ENCODE measurements at places on chromosomes 13 and 19.

- no peak for DNase-seq
These were observed 233.8 kb downstream of the SLC7A1 start for GRCh38 chr13:29361716-29362115.

DNA sequence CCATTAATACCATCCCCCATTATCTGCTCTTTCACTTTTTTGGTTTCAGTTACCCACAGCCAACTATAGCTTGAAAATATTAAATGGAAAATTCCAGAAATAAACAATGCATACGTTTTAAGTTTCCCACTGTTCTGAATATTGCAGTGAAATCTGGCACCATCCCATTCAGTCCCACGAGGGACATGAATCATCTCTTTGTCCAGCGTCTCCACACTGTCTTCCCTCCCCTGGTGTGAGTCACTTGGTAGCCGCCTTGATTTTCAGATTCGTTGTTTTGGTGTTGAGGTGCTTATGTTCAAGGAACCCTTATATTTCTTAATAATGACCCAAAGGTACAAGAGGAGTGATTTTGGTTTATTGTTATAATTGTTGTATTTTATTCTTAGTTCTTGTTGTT, 246.1 kb downstream of the DCT start:
- no peak for DNase-seq

DNA sequence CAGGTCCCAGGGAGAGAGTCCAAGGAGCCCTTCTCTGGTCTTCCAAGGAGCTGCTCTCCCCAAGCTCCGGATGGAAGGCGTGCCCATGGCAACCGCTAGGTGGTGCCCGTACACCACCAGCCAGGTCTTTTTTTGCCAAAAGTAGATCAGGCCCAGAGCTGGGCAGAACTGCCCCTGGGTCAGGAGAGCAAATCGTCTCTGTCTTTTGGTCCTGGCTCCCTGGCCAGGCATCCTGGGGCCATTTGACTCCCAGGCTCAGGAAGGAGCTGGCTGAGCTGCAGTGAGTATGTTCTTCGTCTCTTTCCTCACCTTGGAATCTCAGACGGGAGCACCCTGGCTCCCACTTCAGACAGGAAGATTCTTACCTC, 24.6 kb upstream of the BCL3 start:
- DNase-seq: no peak

GRCh38 chr19:14265290-14266036, 59.5 kb upstream of the ADGRL1 start:
- DNase-seq: peak; percentile 49

GRCh38 chr13:101306773-101307172, 109.5 kb downstream of the NALCN start:
- no peak for DNase-seq

DNA sequence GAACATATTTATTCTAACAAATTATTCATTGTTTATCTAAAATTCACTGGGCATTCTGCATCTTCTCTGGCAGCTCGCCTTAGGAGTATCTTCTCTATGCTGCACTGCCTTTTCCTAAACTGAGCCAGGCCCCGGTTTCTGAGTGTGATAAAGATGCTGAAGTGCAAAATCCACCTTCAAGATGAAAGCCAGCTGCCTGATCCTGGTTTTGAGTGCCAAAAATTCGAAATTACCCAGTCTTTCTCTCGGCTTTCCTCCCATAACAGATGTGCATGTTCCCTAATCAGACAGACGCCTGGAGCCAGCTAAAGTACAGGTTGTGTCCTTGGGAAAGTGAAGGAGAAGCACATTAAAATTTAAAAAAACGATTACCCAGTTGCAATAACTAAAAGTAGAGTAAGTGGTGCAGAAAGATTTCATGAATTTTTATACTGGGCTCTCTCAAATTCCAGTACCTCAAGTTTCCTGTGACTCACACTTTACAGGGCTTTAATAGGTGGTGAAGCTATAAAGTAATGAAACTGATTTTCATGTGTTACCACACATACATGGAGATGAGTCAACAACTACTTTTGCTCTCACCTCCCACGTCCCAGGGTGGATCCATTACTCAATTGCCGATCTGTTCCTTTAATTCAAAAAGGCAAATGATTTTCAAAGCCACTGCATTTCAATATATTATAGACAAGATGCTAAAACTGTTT, 65.0 kb upstream of the GTF2F2 start:
- DNase-seq: peak; percentile 49

- no peak for DNase-seq
These were observed 81.4 kb downstream of the KCTD15 start for GRCh38 chr19:33878030-33878544.

DNA sequence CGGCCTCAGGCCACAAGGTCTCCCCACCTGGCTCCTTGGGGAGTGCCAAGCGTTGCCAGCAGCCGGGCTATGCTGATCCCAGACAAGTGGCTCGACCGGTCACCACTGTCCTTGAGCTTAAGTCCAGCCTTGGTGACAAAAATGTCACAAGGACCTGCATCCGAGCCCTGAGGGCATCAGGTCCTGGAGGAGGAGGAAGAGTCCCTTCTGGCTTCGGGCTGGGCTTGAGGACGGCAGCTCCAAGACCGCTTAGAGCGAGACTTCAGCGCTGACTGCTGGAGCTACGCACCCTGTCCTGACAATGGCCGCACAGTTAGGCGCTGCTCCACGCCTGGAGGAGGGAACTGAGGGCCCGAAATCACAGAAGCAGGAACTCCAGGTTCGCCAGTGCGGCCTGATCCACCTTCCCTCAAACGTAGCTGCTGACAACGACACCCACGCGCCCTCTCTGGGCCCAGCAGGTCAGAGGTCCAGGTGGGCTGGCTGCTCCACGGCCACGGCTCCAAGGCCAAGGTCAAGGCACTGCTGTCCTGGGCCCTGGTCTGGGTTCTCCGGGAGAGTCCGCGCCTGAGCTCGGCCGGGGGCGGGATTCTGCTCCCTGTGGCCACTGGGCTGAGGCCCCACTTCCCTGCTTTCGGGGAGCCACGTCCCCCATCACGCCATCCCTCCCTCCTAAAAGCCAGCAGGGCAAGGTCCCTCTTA, 7.0 kb downstream of the SBNO2 start:
- no peak for DNase-seq

DNA sequence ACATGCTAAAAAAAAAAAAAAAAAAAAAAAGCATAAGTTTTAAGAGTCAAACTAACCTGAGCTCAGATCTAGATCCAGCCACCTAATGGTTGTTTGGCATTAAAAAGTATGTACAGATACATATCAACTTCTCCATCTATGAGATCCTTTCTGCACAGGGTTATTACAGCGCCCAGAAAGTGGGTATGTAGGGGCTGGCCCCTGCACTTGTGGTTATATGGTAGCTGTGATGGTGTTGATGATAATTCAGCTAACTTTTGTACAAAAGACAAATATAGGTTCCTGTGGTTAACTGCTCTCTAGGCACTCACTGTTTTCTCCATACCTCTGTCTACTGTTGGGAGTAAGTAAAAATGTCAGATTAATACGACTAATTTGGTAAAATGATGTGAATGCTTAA, 81.7 kb downstream of the TNFRSF19 start:
- no peak for DNase-seq

GRCh38 chr13:50122455-50122854, 107.2 kb downstream of the KCNRG start:
- no peak for DNase-seq

GRCh38 chr13:110156301-110157049, 150.5 kb downstream of the COL4A1 start:
- DNase-seq: no peak

- DNase-seq: peak; percentile 55
These were observed 607.6 kb downstream of the FGF9 start for GRCh38 chr13:22278336-22278929.

GRCh38 chr13:63149375-63149774, 1733.7 kb upstream of the PCDH20 start:
- DNase-seq: no peak

- DNase-seq: no peak
These were observed 28.9 kb downstream of the MLLT1 start for GRCh38 chr19:6250909-6251308.

DNA sequence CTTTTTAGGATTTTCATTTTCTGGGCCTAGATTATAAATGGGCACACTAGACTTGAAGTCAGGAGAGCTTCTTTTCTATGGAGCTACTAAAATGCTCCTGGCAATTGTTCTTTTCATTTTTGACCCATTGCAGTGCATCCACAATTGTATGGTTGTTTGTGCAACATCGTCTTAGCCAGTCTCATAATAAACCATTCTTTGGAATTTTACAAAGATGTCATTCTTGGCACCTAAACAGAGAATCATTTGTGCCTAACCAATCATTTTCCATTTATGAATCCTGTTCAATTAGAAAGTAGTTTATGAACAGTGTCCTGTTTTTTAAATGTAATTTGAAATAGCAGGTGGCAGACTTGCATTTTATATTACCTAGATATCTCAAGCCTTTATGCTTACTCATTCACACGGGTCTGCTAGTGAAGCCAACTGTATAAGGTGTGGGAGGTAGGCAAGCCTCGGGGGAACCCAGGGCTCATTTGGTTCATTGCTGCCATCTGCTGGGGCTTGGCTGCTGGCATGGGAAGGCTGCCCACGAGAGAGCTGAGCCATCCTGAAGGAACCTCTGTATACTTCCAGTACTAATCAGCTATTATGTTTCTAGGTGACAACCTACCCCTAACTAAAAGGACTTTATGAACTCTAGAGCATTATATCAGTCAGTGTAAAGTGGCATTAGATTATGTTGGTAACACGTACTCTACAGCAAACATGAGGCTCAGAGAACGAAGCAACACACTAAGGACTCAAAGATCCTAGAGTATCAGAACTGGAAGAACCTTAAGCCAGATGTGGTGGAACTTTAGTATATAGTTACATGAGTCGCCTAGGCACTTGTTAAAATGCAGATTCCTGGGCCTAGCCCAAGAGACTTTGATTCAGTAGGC, 60.0 kb downstream of the TPT1 start:
- peak; percentile 70 for DNase-seq

DNA sequence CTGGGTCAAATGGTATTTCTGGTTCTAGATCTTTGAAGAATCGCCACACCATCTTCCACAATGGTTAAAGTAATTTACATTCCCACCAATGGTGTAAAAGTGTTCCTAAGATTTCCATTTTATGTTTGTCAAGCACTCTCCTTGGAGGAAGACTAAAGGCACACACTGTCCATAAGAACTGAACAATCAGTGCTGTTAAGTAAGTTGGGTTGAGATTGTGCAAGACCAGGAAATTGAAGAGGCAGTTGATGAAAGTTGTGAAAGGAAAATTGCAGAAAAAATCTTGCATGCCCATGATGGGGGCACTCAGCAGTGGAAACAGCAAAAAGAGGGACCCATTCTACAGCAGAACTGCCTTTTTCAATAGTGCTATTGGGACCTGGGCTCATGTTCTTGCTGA, 323.6 kb downstream of the DLEU7 start:
- no peak for DNase-seq

- no peak for DNase-seq
These were observed 21.2 kb upstream of the DOCK9 start for GRCh38 chr13:98998831-98999638.

- no peak for DNase-seq
These were observed 111.9 kb downstream of the HSPH1 start for GRCh38 chr13:31049833-31050232.

DNA sequence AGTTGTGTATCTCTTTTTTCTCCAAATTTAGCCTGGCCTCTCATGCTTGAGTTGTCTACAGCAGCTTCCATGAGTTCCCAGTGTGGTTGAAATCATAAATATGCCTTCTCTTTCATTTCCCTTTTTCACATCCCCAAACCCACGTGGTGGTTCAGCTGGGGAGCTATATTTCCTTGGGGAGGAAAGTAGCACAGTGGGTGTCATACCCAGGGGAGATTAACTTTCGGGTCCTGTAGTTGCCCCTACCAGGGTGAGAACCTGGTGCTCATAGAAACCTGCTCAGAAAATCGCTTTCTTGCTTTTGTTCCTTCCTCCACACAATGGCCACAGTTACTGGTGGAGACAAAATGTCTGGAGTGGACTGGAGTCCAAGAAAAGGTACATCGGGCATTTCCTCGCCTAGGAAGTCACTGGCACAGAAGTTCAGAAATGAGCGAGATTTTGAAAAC, 7.0 kb upstream of the LILRA4 start:
- no peak for DNase-seq

Data from NCI-H524 (cell line).